ENCODE measurements at places on chromosomes 7 and 10. TPM values are rescaled to one million over a fixed set of nuclear protein-coding genes. Genes with fewer than 3 reads are reported as not detected.

GRCh38 chr7:24325708-24326107 lies 41.7 kb downstream of the NPY start:
- H3K27ac ChIP-seq = no peak overlapping the region
- H3K4me1 ChIP-seq = no peaks in the 10 kb centered on the region
- DNase-seq = no peak
- no peaks in the 10 kb centered on the region for H3K36me3 ChIP-seq
- no peak overlapping the region for H3K4me3 ChIP-seq

DNA sequence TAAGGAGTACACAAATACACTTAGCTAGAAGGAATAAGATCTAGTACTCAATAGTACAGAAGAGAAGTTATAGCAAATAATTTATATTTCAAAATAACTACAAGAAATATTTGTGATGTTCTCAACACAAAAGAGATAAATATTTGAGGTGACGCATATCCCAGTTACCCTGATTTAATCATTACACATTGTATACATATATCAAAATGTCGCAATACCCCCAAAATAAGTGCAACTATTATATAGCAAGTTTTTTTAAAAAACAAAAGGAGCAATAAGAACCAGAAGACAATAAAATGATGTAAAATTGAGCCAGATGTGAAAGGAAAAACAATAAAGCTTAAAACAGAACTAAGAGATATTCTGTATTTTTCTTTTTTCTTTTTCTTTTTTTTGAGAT lies 59.3 kb upstream of the KIAA1217 start:
- no peaks in the 10 kb centered on the region for H3K27me3 ChIP-seq
- no peak for DNase-seq
- H3K4me3 ChIP-seq = no peak overlapping the region
- no peak overlapping the region for H3K27ac ChIP-seq

- no peak overlapping the region for H3K27ac ChIP-seq
- H3K27me3 ChIP-seq = peaks cover 26% of the 10 kb centered on the region
- DNase-seq = no peak
- no peak overlapping the region for H3K4me3 ChIP-seq
- H3K4me1 ChIP-seq = no peaks in the 10 kb centered on the region
- no peaks in the 10 kb centered on the region for H3K36me3 ChIP-seq
These were observed 21.7 kb upstream of the ZNF467 start for GRCh38 chr7:149795126-149795525.

DNA sequence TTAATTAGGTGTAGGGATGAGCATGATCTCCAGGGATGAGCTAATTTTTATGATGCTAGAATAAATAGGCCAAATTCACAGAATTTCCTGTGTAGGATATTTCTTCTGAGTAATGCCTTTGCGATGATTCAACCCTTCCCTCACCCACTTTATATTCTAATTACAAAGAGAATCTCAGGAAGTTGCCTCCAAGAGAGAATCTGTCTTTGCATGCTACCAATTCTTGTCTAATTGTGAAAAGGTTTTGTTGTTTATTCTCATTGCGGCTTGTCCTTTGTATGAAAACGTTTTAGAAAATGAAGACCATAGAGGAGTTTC lies 6.3 kb downstream of the C7orf57 start:
- no peak overlapping the region for H3K4me3 ChIP-seq
- H3K27me3 ChIP-seq = peaks cover 16% of the 10 kb centered on the region
- no peaks in the 10 kb centered on the region for H3K36me3 ChIP-seq
- no peak overlapping the region for H3K27ac ChIP-seq

DNA sequence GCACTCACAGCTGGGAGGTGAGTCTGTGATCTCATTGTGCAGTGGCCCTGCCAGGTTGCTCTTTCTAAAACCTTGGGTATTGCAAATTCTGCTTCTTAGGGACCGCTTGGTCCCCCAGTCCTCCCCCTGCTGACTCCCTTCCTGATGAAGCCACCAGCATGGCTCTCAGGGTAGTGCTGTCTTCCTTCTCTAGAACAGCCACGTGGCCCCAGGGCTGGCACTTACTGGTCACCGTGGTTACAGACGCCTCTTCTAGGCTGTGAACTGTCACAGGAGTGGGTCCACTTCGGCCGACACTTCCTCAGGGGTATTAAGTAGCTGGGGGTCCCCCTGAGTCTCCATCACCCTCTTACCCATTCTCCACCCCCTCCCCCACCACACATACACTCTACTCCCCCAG lies 2.7 kb upstream of the HTRA1 start:
- H3K4me3 ChIP-seq = no peak overlapping the region
- no peak for DNase-seq
- peaks cover 15% of the 10 kb centered on the region for H3K4me1 ChIP-seq
- H3K27ac ChIP-seq = no peak overlapping the region

- no peak for DNase-seq
- H3K4me1 ChIP-seq = peaks cover 23% of the 10 kb centered on the region
- no peak overlapping the region for H3K4me3 ChIP-seq
- H3K36me3 ChIP-seq = no peaks in the 10 kb centered on the region
- H3K27me3 ChIP-seq = no peaks in the 10 kb centered on the region
These were observed 28.1 kb downstream of the COL13A1 start for GRCh38 chr10:69829775-69830174.

- no peaks in the 10 kb centered on the region for H3K27me3 ChIP-seq
- H3K4me1 ChIP-seq = peaks cover 4% of the 10 kb centered on the region
- no peaks in the 10 kb centered on the region for H3K36me3 ChIP-seq
- DNase-seq = no peak
- H3K4me3 ChIP-seq = no peak overlapping the region
These were observed 98.1 kb upstream of the NANOS1 start for GRCh38 chr10:118931436-118931835.

GRCh38 chr10:125096371-125096770 lies 64.0 kb downstream of the CTBP2 start:
- no peaks in the 10 kb centered on the region for H3K27me3 ChIP-seq
- no peak for DNase-seq
- no peak overlapping the region for H3K4me3 ChIP-seq
- H3K27ac ChIP-seq = no peak overlapping the region
- no peaks in the 10 kb centered on the region for H3K36me3 ChIP-seq
- peaks cover 17% of the 10 kb centered on the region for H3K4me1 ChIP-seq

DNA sequence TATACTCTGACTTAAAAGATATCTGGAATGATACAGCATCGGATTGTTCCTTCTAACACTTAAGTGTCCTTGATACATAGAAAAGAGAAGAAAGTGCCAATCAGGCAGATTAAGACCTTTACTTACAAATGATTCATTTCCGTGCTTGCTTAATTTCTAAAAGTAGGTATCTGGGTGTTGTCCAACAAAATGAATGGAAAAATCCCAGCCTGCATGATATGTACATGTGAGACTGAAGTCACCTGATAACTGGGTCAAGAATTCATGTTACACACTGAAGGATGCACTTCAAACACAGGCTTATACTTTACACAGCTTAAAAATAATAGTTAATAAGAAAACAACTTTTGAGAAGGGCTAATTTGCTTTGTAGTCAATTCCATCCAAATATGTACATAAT lies 25.2 kb upstream of the PLXDC2 start:
- H3K36me3 ChIP-seq = no peaks in the 10 kb centered on the region
- H3K27me3 ChIP-seq = no peaks in the 10 kb centered on the region
- H3K27ac ChIP-seq = no peak overlapping the region

GRCh38 chr10:69914398-69915214 lies 112.9 kb downstream of the COL13A1 start:
- H3K27ac ChIP-seq = no peak overlapping the region
- H3K27me3 ChIP-seq = no peaks in the 10 kb centered on the region
- DNase-seq = peak; percentile 93
- H3K4me1 ChIP-seq = peaks cover 37% of the 10 kb centered on the region
- H3K36me3 ChIP-seq = no peaks in the 10 kb centered on the region
- H3K4me3 ChIP-seq = no peak overlapping the region

GRCh38 chr10:16891375-16892313 lies 74.4 kb upstream of the RSU1 start:
- no peaks in the 10 kb centered on the region for H3K36me3 ChIP-seq
- DNase-seq = peak; percentile 86
- H3K4me3 ChIP-seq = no peak overlapping the region
- H3K27me3 ChIP-seq = no peaks in the 10 kb centered on the region

- H3K36me3 ChIP-seq = peaks cover 10% of the 10 kb centered on the region
- H3K27ac ChIP-seq = no peak overlapping the region
- H3K27me3 ChIP-seq = no peaks in the 10 kb centered on the region
- peaks cover 7% of the 10 kb centered on the region for H3K4me1 ChIP-seq
- DNase-seq = no peak
- no peak overlapping the region for H3K4me3 ChIP-seq
These were observed 12.0 kb downstream of the YWHAG start for GRCh38 chr7:76346778-76347177.

GRCh38 chr7:112517487-112517886 lies 36.7 kb downstream of the LSMEM1 start:
- H3K4me1 ChIP-seq = no peaks in the 10 kb centered on the region
- H3K27ac ChIP-seq = no peak overlapping the region
- no peak overlapping the region for H3K4me3 ChIP-seq
- no peak for DNase-seq
- no peaks in the 10 kb centered on the region for H3K36me3 ChIP-seq

DNA sequence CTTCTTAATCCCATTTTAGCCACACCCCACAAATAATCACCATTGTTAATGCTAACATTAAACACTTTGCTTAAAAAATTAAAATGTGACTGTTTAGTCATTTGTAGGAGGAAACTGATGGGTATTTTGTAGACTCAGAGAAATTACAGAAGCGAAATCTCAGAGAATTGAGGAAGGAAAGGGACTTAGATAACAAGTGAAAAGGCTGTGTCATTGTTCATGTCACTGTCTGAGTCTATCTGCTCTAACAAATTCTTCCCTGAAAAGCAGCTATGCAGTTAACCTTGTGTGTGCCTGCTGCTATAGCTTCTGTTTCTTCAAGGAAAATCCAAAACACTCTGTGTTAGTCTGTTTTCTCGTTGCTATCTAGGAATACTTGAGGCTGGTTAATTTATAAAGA lies 40.9 kb upstream of the PLXDC2 start:
- no peaks in the 10 kb centered on the region for H3K4me1 ChIP-seq
- no peak overlapping the region for H3K4me3 ChIP-seq
- no peak overlapping the region for H3K27ac ChIP-seq
- DNase-seq = no peak

GRCh38 chr10:77741746-77742145 lies 104.1 kb upstream of the KCNMA1 start:
- DNase-seq = no peak
- no peaks in the 10 kb centered on the region for H3K36me3 ChIP-seq
- no peak overlapping the region for H3K4me3 ChIP-seq
- no peak overlapping the region for H3K27ac ChIP-seq

DNA sequence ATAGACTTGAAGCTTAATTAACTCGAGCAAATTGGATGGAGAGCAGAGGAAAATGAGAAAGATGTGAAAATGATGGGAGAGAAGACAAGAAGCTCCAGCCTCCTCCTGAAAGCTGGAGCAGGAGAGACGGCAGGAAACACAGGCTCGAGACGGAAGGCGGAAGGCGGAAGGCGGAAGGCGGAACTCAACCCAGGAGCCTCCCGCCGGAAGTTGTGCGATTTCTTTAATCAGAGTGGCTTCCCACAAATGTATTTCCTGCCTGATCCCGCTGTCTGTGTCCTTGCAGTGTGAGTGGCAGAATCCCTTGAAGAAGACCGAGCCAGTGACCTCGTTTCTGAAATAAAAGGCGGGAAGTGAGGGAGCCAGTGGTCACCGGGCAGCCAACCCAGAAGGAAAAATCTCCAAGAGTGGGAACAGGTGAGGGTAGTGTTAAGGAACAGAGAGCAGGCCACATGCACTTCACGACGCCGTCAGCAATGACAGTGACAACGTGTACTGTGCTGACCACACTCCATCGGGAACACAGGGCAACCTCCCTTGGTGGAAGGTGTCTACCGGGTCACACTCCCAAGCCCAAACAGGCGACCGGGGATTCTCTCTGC lies 117.0 kb upstream of the RNF32 start:
- DNase-seq = no peak
- no peaks in the 10 kb centered on the region for H3K27me3 ChIP-seq
- no peak overlapping the region for H3K4me3 ChIP-seq
- H3K36me3 ChIP-seq = no peaks in the 10 kb centered on the region
- H3K4me1 ChIP-seq = no peaks in the 10 kb centered on the region

DNA sequence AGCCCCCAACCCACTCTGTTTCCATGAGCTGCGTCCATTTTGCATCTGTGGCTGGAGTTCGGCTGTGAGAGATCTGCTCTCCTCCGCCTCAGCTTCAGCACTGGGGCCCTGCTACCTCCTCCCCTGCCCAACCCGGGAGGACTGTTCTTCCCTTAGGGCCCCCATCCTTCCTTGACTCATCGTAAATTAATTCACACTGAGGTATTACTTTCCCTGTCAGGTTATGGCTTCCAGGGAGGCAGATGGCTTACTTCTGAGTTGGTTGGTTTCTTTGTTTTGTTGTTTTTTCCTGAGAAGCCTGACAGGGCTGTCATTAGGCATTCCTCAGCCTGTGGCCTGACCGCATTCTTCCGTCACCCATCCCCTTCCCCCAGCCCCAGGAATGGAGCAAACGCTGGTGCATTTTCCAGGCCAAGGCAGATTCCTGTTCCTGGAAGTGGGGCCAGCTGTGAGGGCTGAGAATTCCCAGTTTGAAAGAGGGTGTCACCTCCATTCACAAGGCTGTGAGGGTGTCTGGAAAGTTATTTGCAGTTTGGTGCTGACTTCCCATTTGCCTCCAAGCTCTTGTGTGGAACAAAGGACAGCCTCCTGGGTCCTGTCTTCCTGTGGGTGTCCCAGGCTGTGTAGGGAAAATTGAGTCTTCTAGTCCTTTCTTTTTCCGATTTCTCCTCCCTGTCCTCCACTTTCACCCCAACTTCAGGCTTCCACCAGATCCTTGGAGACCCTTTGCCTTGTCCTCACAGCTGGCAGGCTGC lies 11.7 kb downstream of the CPA5 start:
- H3K27ac ChIP-seq = peak overlapping the region; percentile 65
- H3K4me1 ChIP-seq = peaks cover 27% of the 10 kb centered on the region
- no peaks in the 10 kb centered on the region for H3K36me3 ChIP-seq
- no peak overlapping the region for H3K4me3 ChIP-seq
- H3K27me3 ChIP-seq = no peaks in the 10 kb centered on the region
- peak; percentile 79 for DNase-seq

GRCh38 chr7:35593899-35594298 lies 101.0 kb downstream of the HERPUD2 start:
- H3K4me1 ChIP-seq = peaks cover 6% of the 10 kb centered on the region
- no peak overlapping the region for H3K27ac ChIP-seq
- H3K27me3 ChIP-seq = no peaks in the 10 kb centered on the region

GRCh38 chr7:16428672-16429071 lies 7.3 kb upstream of the CRPPA start:
- peaks cover 8% of the 10 kb centered on the region for H3K4me1 ChIP-seq
- no peaks in the 10 kb centered on the region for H3K36me3 ChIP-seq
- H3K4me3 ChIP-seq = no peak overlapping the region
- H3K27me3 ChIP-seq = no peaks in the 10 kb centered on the region
- no peak for DNase-seq

DNA sequence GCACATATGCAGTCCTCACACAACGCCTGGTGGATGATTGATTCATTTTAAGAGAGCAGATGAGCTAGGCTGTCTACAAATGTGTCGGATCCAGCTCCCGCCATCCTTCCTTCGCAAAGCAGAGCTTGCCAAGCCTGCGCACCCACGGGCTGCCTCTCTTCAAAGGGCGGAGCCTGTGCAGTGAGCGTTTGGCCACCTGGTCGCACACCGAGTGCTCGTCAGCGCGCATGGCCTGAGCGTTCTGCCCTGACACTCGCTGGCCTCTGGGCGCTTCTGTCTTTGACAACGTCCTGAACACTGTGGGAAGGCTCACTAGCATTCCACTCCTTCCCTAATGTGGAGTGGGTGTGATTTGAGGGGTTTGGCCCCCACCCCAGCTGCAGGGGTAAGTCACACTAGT lies 47.1 kb upstream of the TMEM72 start:
- DNase-seq = peak; percentile 74
- H3K4me1 ChIP-seq = peaks cover 16% of the 10 kb centered on the region
- H3K4me3 ChIP-seq = peak overlapping the region; percentile 50
- H3K27ac ChIP-seq = no peak overlapping the region
- H3K27me3 ChIP-seq = peaks cover 56% of the 10 kb centered on the region
- no peaks in the 10 kb centered on the region for H3K36me3 ChIP-seq

Gene TEX47
- not detected for total RNA-seq

Gene IL6
- not detected for total RNA-seq

Gene CNNM1
- total RNA-seq = 1.1 TPM

Gene TFR2
- total RNA-seq = 0.34 TPM

Gene SEC31B
- total RNA-seq = 8.8 TPM

Gene OR2A1
- not detected for total RNA-seq

All from neural progenitor cell (in vitro differentiated cells).